Activated naive CD8-positive, alpha-beta T cell treated with anti-CD3 and anti-CD28 coated beads, Interleukin-2, amount 10 ng/mL, durations not matched to agents 7 days and 5 days (primary cell): ENCODE measurements at places on chromosomes 3 and 15. TPM values are rescaled to one million over a fixed set of nuclear protein-coding genes. Genes with fewer than 3 reads are reported as not detected.

GRCh38 chr3:161443921-161444693 lies 52.5 kb upstream of the OTOL1 start:
- no peak for DNase-seq

DNA sequence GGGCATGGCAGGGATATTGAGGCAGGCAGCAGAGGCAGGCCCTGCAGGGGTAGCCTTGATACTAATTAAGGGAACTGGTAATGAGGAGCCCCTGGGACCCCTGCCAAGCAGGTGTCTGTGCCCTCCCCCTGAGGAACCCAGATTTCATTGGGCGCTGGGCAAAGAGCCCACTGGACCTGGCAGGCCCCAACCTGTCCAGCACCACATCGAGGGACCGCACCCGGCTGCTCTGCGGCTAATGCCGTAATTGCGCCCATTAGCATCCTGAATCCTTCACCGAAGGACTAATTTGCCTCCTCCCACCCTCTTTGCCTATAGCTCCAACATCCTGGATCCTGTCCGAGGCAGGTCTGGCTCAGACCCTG lies 13.7 kb upstream of the SEMA3B start:
- no peak for DNase-seq

DNA sequence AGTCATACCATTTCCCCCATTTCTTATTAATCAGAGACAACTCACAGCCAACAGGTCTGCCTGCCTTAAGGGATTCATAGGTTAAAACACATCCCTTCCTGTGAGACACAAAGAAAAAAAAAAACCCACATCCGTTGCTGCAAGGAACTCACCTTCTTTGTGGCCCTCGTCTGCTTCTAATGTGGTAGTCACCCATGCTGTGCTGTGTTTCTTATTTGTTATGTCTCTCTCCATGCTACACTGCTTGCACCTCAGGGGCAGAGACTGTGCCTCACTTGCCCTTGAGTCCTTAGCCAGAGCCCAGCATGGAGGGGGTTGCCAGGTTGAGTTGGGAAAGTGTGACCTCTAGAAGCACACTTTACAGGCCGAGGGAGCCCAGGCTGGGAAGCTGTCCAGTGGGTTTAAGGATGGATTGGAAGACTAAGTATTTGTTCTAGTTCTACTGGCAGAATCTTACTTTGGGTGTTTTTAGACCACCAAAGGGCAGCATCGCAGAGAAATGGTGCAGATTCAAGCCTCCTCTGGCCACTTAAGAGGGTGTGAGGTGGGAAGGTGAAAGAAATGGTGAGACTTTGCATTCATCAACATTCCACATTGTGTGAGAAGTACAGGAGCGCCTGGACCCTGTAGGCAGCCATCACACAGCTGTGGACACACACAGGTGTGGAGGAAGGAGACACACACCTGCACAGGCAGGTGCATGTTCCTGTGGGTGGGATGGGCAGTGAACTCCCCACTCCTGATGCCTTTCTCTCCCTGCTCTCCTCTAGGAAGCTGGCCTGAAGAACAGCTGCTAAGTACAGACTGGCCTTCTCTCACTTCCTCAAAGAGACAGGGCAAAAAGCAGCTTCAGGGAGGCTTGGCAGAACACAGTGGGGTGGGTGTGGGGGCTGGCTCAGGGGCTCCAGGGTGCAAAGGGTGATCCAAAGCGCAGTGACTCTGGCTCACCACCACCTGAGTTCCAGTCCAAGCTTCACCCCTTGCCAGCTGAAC lies 48.8 kb downstream of the GLB1 start:
- DNase-seq: peak; percentile 61

DNA sequence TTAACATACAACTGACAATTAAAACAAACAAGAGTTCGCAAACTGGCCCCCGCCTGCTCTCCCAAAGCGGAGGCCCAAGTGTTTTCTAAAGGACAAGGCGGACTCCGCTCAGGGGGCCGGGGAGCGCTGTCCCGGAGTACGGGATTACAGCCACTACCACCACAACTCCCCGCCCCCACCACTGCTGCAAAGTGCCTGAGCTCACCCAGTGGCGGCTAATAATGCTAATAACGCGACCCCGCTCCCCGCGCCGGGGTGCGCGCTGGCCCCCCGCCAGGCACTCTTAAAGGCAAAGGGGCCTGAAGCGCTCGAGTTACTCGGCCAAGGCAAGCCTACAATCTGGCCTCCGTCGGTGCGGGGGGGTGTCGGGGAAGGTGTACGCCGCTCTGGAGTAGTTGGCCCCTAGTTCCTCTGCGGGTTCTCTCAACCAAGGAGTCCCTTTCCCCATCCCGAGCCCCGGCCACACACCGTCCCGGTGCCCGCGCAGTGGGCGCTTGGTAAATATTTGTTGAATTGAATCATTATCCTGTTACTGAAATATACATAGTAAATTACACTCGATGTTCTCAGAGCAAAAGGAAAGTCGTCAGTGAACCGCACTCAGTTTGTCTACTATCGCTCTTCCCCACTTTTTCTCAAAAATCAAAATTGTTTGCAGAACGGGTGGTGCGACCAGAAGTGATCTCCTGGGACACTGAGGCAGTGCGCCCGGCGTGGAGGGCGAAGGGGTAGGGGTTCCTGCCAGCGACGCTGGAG lies 827 bp downstream of the WNT5A start:
- DNase-seq: no peak

The CTXN2 gene
- total RNA-seq: not detected
